ENCODE measurements at places on chromosomes 6 and 20. TPM values are rescaled to one million over a fixed set of nuclear protein-coding genes. Genes with fewer than 3 reads are reported as not detected.

GRCh38 chr6:41062056-41062455, 9.1 kb downstream of the APOBEC2 start:
- DNase-seq: no peak

GRCh38 chr20:58569241-58570125, 54.3 kb upstream of the APCDD1L start:
- DNase-seq: no peak

- no peak for DNase-seq
These were observed 63.3 kb downstream of the SMLR1 start for GRCh38 chr6:130890521-130890971.

DNA sequence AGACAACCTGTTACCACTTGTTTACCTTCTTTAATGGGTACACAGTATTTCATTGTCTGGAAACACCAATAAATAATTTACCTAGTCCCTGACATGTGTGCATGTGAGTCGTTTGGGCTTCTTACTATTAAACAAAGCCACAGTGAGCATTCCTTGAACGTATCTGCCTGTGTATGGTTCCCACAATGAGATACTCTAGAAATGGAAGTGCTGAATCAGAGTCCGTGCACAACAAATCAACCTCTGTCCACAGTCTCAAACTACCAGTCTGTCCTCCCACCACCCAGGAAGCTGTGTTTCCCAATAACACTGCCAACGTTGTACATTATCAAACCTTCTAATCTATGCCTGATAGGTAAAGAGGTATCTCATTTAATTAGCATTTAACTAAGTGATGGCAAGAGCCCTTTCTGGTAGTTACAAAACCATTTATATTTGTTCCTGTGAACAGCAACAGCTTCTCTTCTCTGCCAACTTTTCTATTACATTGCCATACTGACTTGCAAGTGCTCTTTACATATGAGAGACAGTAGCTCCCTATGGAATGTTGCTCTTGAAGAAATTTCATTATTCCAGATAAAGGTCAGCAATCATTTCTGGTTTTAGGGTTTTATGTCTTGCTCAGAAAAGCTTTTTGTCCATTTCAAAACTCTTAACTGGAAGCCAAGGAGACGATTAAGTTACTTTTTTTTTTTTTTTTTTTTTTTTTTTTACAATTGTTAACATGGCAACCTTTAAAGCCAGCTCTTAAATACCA, 14.7 kb downstream of the JAG1 start:
- no peak for DNase-seq

GRCh38 chr20:10573951-10574339, 99.9 kb downstream of the JAG1 start:
- no peak for DNase-seq

- DNase-seq: no peak
These were observed 19.5 kb downstream of the TMEM151B start for GRCh38 chr6:44289726-44290260.

DNA sequence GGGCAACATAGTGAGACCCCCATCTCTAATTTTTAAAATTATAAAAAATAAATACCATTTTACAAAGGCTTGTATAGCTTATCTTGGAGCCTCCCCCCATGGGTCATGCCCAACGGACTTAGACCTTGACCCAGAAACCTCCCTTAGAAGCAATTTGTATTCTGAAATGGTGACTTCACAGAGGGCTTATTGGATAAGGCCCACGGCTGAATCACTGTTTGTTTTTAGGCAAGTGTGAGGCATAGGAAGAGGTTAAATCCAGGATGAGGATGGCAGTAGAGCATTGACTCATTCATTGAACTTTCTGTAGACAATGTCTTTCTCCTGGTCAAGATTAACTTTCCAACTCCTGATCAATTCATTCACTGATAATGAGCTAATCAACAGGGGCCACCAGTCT, 6.2 kb upstream of the SNAI1 start:
- no peak for DNase-seq

DNA sequence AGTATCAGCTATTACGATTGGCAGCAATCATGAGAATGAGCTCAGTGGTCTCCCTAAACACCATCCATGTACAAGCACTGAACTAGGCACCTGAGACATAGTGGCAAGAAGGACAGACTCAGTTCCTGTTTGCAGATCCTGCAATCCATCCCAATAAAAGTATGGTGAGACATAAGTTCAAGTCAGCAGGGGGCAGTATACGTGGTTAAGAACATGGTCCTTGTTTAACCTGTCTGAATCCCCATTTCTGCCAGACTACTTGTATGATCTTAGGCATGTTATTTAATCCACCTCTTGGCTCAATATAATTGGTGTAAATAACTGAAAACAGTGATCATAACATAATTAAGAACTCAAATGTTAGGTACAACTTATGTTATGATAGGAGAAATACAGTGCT, 33.2 kb upstream of the PNISR start:
- no peak for DNase-seq

DNA sequence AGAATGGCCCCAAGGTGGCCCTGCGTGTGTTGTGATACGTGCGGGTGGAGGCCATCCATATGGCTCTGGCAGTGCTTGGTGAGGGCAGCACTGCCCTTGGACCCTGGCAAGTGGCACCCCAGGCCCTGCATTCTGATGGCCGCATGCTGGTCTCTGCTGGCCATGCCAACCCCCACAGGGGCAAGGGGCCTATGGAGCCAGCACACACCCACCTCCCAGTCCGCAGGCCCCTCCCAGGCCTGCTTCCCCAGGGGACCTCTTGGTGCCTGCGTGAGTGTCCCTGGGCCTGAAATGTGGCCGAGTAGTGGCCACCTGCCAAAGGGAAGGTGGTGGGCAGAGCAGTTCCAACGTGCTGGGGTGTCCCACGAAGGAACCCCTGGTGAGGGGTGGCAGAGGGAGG, 17.6 kb downstream of the NQO2 start:
- no peak for DNase-seq

DNA sequence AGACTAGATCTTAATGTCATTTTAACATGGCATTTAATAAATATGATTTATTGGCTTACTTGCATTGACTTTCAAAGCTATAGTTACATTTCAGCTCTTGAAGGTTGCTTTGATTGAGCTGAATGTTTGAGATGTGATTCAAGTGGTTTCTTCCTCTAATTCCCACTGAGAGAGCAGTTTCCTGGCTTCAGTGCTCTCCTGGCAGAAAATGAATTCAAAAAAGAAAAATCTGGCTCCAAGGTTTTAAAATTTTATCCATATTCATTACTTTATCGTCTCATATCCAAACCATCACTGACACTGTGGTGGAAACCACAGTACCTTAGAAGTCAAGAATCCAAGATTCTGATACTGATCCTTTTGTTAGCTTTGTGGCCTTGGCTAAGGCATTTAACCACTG, 263.1 kb upstream of the HSF2 start:
- no peak for DNase-seq

- DNase-seq: no peak
These were observed 42.7 kb downstream of the MGME1 start for GRCh38 chr20:18011482-18011881.

- DNase-seq: no peak
These were observed 23.3 kb downstream of the NAPB start for GRCh38 chr20:23397961-23398360.

DNA sequence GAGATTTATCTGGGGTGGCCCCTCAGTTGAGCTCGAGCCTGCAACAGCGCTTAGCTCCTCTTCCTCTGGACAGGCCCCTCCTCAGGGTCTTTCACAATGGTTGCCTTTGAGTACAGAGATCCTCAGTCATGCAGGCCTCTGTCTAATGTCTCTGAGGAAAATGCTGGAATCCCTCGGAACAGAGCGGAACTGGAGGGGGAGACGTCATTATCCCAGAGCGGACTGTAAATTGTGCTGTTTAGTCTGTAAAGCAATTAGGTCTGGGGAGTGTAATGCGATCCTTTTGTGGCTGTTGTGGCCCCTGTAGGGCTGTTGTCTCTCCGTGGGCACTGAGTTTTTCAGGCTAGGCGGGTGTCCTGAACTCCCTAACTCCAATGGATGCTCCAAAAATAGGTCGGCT, 15.0 kb upstream of the DAAM2 start:
- DNase-seq: no peak

- DNase-seq: no peak
These were observed 341.5 kb downstream of the CDH4 start for GRCh38 chr20:61593516-61593915.

DNA sequence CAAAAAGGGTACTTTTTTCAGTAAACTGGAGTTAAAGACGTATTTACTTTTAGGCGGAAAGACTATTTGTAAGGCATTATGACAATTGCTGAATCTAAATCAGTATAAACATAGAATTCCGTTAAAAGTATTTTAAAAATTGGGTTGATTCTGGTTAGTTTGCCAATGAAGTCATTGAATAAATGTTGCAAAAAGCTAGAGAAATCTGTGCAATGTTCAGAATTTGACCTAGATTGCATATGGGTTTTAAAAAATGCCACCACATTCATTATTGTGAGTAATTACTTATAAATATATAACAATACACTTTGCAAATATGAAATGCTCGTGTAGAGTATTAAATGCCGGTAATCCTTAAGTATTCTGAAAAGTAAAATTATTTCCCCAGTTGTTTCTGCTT, 116.5 kb upstream of the EEF1E1 start:
- DNase-seq: no peak

GRCh38 chr6:40583709-40584108, 3.5 kb downstream of the LRFN2 start:
- DNase-seq: no peak

GRCh38 chr6:156787569-156788492, 10.7 kb downstream of the ARID1B start:
- DNase-seq: no peak

- DNase-seq: no peak
These were observed 118.5 kb downstream of the SNX5 start for GRCh38 chr20:17849901-17850683.

- DNase-seq: no peak
These were observed 2.1 kb downstream of the VEGFA start for GRCh38 chr6:43771858-43772680.

DNA sequence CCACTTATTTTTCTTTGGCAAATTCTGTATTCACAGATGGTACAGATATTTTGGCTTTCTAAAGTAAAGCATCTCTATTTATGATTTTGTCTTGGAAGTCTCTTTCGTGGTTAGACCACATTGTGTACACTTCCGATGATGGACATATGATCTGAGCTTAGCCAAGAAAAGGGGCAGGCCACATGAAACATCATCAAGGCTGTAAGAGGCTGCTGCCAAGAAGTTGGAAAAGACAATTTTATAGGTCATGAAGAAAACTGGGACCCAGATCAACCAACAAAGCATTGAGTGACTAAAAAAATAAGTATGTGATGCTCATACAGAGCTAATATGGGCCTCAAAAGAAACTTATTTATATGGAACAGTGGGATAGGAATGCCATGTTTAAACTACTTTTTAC, 266.4 kb downstream of the HAO1 start:
- DNase-seq: no peak

DNA sequence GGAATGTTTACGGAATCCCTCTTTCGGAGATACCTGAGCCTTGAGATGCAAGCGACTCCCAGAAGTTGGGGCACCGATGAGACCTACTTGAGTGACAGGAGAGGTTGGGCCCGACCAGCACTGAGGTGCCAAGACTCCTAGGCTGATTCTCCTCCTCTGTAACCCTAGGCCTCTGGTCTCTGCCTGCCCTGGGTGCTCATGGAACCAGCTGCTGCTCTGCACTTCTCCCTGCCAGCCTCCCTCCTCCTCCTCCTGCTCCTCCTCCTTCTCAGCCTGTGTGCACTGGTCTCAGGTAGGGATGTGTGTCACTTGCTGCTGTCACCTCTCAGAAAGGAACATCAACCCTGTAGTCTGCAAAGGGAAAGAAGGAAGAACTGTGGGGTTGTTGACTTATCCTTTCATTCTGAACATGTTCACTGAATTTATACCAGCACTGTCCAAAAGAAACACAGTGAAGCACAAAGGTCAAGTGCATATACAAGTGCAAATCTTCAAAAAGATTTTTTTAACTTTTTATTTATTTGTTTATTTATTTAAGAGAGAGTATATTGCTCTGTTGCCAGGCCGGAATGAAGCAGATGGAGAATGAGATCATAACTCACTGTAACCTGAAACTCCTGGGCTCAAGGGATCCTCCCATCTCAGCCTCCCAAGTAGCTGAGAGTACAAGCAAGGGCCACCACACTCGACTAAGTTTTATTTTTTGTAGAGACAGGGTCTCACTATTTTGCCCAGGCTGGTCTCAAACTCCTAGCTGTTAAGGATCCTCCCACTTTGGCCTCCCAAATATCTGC, 913 bp downstream of the BTN2A2 start:
- no peak for DNase-seq

DNA sequence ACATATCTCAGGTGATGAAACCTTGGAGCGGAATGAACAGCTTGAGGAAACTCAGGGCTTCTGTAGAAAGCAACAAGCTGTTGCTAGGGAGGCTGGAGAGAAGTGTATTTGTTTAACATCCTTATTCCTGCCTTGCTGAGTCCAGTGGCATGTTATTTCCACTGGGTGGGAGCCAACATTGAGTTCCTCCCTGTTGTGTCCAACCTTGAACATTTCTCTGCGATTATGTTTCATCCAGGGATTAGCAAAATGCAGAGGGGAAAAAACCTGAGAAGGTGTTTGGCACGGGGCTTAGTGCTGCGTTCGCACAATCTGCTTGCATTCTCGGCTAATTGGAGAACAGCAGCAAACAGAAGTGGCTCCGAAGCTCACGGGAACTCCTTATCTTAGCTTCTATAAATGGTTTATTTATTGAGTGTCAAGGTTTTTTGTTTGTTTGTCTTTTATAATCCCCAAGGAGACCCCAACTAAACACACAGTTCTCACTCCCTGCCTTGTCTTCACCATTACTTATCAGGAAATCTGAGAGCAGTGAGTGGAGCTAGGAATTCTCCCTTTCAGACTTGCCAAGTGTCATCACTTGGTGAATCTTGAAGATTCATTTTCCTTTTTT, 412.8 kb downstream of the CDC5L start:
- no peak for DNase-seq

DNA sequence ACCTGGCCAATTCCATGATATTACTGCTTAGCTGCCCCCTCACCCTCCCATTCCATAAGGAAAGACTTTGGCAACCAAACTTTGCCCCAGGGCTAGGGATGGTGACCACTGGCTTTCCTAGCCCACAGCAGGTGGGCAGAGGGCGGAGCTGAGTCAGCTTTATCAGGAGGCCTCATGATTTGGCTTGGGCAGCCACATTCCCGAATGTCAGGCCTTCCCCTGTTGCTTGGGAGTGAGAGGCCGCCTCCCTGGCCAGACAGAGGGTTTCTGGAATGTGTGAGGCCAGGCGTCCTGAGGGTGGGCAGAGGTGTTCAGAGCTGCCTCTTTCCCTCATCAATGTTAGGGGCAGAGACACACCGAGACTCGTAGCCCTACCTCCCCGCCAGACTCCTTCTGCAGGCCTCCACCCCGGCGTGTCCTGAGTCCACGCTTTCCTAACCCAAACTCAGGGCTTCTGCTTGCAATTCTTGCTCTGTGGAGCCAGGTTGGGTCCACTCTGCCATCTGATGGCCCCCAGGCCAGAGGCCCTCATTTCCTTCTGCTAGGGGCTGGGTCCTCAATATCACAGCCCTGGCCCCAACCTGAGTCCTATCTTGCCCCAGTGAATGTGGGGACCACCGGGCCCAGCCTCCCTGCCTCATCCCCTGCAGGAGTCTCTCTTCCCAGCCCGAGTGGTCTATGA, 19.3 kb downstream of the UQCC2 start:
- DNase-seq: no peak

GRCh38 chr6:89948876-89949275, 54.6 kb downstream of the GJA10 start:
- no peak for DNase-seq

The SPATA25 gene
- not detected for total RNA-seq

The BIRC7 gene
- 0.57 TPM for total RNA-seq

The EPPIN gene
- not detected for total RNA-seq

The ALDH5A1 gene
- 9.6 TPM for total RNA-seq

The HLA-G gene
- total RNA-seq: not detected

The PKIB gene
- 0.26 TPM for total RNA-seq
